RWPE2 (cell line): ENCODE measurements at places on chromosomes 12 and 14.

DNA sequence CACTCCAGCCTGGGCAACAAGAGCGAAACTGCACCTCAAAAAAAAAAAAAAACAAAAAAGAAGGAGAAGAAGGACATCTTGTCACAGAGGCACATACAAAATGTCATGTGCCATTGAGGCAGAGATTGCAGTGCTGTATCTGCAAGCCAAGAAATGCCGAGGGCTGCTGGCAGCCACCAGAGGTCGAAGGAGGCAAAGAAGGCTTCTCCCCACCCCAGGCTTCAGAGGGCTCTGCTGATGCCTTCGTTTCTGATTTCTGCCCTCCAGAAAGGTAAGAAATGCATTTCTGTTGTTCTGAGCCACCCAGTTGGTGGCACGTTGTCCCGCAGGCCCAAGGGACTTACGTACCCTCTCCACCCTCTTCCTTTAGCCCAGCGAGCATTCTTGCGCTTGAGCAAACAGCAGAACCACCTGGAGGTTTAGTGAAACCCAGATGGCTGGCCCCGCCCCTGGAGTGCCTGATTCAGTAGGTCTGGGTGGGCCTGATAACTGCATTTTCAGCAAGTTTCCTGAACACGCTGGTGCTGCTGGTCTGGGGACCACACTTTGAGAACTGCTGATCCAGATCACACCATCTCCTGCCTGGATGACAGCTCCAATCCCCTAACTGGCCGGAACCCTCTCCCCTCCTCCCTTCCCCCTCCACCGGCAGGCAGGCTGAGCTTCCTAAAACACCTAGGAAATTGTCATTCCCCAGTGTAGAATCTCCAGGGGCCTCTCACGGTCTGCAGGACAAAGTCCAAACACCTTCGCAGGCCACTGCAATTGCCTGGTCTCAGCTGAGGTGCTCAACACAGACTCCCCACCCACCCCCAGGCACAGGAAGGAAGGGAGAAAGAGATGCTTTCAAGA, 21.1 kb upstream of the SCARB1 start:
- DNase-seq, result no peak

DNA sequence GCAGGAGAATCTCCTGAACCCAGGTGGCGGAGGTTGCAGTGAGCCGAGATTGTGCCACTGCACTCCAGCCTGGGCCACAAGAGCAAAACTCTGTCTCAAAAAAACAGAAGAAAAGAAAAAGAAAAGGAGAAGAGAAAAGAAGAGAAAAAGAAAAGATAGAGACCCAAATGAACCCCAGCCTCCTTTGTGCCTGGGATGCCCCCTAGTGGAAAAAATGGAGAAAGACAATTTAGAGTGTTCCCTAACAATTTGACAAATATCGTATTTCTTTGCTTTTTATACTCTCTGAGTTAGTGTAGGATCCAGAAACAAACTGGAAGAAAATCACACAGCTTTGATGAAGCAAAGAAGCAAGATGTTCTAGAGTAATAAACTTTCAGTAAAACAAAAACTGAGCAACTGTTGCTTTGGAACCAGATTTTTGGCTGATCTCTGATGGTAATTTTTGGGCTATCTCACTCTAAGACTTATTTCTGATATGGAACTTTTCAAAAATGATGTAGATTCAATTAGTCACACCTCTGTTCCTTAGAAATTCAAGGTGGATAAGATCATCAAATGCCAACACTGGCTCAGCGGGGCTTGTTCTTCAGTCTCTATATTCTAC, 18.6 kb upstream of the PRKAB1 start:
- no peak for DNase-seq

GRCh38 chr12:3357950-3358525, 133.0 kb upstream of the PRMT8 start:
- peak; percentile 32 for DNase-seq

DNA sequence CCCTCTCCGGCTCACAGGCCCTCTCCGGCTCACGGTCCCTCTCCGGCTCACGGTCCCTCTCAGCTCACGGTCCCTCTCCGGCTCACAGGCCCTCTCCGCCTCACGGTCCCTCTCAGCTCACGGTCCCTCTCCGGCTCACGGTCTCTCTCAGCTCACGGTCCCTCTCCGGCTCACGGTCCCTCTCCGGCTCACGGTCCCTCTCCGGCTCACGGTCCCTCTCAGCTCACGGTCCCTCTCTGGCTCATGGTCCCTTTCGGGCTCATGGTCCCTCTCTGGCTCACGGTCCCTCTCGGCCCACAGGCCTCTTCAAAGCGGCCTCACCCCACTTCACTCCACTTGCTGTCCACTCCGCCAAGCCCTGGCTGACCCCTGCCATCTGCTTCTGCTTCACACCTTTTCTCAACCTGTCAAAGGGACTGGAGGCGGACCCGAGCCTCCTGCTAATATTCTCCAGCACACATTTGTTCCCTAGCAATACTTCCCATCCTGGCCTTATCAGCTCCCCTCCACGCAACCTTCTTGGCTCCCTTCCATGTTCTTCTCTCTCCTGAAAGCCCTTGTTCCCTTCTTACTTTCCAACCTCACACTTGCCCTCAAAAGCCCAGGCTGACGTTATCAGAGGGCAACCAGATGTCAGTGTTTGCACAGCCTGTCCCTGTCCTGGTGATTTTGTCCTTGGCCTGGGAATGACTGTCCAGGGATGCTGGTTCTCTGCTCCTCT, 176.7 kb downstream of the CALM1 start:
- DNase-seq, result peak; percentile 45

- no peak for DNase-seq
Measured at GRCh38 chr12:106226884-106227640, 20.8 kb downstream of the CKAP4 start.

DNA sequence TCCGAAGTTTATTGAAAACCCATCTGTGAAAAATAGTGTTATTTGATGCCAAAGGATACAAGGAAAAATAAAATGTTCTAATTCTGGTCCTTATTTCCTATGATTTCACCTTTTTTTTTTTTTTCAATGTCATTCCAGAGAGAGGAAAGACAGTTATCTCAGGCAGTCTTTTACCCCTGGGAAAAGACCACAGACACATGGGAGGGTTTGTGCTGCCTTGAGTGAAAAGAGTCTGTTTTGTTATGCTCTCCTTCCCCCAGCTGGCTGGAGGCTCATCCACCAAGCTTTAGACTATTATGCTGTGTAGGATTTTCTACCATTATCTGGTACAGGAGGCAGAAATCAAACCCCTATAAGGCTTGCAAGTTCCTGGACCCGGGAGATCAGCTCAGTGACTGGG, 151.8 kb downstream of the CRADD start:
- no peak for DNase-seq

DNA sequence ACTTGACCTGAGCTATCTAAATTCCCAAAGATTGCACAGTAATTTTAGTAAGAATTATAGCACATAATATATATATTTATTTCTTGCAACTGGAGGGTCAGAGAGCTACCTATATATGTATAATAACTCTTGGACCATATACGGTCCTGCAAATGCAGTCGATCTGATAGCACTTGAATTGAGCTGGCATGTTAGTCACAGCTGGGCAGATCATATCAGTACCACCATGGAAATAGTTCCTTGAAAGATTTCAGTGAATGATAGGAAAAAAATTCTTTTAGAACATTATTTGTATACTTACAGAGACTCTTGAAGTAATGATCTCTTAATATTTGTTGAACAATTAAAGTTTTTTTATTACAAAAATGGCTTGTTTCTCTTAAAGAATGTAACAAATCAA, 94.5 kb upstream of the MON2 start:
- DNase-seq, result no peak

DNA sequence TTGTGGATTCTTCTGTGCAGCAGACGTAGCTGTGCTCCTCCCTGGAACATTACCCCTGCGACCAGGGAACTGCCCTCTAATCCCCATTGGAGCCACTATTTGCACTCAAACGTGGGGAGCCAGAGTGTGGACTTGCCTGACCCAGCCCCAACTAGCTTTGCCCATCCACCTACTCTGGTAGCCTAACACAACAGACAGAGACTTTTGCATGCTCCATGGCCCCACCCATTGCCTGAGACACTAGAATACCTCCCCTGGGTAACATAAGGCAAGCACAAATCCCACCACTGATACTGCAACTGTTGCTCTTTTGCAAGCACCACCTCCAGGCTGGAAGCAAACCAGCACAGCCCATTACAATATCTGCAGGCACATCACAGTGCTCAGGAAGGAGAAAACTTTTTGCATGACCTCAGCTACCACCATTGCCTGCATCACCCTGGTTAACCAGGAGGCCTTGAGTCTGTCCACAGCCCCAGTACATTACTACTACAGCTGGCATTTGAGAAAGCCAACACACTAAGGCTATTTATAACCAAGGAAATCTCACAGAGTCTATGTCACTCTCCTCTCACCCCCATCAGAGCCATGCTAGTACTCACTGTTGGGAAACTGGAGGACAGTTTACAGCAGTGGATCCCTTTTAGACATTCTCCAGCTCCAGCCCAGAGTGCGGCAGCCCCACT, 15.0 kb downstream of the CEP128 start:
- no peak for DNase-seq

GRCh38 chr12:4270016-4270830, 3.3 kb upstream of the CCND2 start:
- no peak for DNase-seq

DNA sequence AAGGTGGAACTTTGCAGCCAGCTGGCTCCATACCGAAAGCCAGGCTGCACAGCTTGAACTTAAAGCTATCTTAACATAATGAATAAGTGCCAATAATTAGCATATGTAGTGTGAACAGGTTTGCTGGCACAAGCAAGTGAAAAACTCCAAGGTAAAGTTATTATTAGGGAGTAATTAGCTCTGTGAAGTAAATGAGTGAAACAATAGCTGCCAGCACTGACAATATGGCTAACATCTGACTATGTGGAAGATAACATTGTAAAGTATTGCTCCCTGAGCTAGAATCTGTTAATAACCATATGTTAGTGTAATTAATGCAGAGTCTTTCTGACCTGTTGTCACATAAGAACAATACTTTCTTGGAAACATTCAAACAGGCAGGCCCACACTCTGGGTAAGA, 246.4 kb downstream of the SOX5 start:
- no peak for DNase-seq

GRCh38 chr12:60100160-60100559, 504.3 kb downstream of the SLC16A7 start:
- no peak for DNase-seq

GRCh38 chr12:55142669-55143565, 16.7 kb downstream of the OR9K2 start:
- DNase-seq, result no peak

- DNase-seq, result no peak
Measured at GRCh38 chr14:79740066-79740601, 471.2 kb downstream of the DIO2 start.

- DNase-seq, result no peak
Measured at GRCh38 chr12:121970581-121971300, 50.9 kb upstream of the BCL7A start.

GRCh38 chr12:100858656-100859055, 64.1 kb downstream of the ANO4 start:
- no peak for DNase-seq

- no peak for DNase-seq
Measured at GRCh38 chr12:42070036-42070435, 74.6 kb downstream of the GXYLT1 start.

DNA sequence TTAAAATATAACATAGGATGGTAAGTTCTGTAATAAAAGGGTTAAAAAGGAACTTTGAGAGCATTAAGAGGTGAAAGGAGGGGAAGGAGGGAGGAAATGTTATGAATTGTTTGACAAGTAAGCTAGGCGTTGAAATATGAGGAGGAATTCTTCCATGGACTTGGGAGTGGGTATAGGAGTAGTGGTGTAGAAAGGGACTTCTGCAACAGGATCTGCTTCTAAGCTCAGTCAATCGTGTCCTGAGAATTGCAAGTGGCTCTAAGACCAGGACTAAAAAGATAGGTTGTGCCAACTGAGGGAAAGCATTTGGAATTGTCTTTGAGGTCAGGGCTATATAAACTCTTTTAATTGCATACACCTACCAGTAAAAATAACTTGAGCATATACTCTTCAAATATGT, 74.1 kb upstream of the SLC38A2 start:
- no peak for DNase-seq

DNA sequence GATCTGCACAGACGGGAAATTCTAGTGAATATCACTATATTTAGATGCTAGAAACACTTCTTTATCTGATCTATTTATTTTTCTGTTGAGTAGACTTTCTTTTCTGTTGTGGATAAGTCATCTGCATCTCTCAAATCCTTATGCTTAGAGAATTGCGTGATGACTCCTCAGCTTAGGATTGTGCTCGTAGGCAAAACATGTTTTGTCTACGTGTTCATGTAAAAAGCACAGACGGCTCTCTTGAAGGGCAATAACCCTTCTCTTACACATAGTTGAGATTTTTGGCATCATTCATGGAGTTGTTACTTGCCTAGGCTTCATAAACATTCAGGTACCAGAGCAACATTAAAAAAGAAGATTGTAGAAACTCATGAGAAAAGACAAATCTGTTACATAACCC, 18.6 kb downstream of the PPFIBP1 start:
- DNase-seq, result no peak

DNA sequence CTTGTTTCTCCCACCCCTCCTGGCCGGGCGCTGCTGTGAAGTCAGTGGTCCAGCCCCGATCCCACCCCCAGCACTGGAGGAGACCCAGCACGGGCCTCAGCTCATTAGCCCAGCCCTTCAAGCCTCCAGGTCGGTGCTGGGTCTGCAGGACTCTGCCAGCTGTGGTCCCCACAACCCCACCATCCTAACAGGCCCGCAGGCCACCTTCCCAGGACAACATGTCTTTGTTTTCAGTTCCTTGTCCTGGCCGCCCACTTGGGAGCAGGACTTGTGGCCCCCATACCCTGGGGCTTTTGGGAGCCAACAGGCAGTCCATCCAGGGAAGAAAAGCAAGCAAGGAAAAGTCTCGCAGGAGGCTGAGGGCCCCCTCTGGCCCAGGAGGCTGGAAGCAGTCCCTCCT, 60.0 kb downstream of the HRK start:
- DNase-seq, result no peak

- DNase-seq, result no peak
Measured at GRCh38 chr12:116659771-116660481, 77.9 kb downstream of the SPRING1 start.

- DNase-seq, result no peak
Measured at GRCh38 chr12:53059434-53060063, 9.7 kb downstream of the TNS2 start.

DNA sequence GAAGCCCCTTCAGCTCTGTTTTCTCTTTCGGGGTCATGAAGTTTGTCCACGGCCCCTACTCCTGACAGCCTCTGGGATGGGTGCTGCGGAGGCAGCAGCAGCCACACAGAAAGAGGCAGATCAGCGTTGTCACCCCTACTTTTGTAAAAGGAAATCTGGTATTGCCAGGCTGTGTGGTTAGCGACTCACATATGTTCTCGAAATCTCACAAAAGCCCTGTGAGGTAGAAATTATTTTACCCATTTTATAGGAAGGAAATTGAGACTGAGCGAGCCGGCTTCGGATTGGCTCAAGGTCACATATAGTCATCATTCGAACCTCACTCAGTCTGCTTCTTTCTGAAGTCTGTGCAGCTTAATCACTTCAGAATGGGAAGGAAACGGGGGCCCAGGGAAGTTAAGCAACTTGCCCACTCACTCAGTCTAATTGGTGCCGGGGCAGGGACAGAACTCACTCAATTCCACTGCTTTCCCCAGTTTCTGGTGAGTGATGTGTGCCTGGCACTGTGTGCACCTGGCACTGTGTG, 1.1 kb upstream of the CKAP4 start:
- DNase-seq, result no peak
